ENCODE measurements at places on chromosomes 12 and 14. TPM values are rescaled to one million over a fixed set of nuclear protein-coding genes. Genes with fewer than 3 reads are reported as not detected.
A peak's percentile ranks its signal among the peaks of the same experiment; 100 is the strongest.

- DNase-seq: no peak
Measured at GRCh38 chr14:68349900-68350629, 442.8 kb downstream of the ZFP36L1 start.

GRCh38 chr14:78327426-78328221 is 157.5 kb downstream of the NRXN3 start:
- DNase-seq: no peak

DNA sequence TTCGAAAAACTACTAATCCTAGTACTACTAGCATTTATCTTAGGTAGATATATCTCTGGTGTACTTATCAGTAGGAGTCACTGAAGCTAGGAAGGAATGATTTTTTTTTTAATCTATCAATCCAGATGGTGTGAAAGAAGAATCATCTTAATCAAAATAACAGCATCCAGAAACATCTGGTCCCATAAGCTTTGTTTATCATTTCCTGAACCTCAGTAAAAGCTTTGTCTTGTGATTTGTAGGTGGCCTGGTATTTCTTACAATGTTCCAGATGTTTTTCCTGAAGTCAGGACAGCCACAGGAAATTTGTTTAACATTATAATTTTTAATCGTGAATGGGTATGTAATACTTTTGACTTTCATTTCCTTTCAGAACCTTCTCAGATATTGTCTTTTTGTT is 28.0 kb upstream of the LUM start:
- no peak for DNase-seq

DNA sequence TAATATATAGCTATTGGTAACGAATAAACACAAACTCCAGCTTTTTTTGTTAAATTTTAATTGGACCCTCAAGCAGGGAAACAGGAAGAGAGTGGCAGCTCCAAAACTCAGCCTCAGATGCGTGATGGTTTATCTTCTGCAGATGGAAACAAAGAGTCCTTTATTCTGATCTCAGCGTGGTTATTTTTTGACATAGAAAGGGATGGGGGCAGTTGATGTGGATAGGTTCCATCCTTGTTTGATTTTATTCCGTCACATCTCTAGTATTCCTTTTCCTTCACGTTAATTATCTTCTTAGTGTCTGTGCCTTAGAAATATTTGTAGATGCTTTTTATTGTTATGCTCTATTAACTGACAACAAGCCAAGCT is 447.6 kb upstream of the SEL1L start:
- DNase-seq: no peak

DNA sequence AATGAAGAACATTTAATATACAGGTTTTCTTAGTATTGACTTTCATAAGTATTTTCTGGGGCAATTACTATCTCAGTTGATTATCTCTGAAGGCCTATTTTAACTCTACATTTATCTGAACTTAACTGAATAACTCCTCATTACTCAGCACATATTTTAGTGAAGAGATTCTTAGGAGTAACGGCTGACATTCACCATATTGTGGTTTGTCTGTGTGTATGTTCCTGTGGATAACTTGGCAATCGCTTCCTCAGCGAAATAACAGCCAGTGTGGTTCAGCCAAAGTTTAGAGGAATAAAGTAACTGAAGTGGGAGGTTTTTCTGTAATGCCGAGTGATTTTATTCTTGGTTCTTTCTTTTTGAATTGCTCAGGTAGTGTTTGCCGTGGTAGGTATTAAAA is 168.0 kb downstream of the RAD51B start:
- DNase-seq: no peak

DNA sequence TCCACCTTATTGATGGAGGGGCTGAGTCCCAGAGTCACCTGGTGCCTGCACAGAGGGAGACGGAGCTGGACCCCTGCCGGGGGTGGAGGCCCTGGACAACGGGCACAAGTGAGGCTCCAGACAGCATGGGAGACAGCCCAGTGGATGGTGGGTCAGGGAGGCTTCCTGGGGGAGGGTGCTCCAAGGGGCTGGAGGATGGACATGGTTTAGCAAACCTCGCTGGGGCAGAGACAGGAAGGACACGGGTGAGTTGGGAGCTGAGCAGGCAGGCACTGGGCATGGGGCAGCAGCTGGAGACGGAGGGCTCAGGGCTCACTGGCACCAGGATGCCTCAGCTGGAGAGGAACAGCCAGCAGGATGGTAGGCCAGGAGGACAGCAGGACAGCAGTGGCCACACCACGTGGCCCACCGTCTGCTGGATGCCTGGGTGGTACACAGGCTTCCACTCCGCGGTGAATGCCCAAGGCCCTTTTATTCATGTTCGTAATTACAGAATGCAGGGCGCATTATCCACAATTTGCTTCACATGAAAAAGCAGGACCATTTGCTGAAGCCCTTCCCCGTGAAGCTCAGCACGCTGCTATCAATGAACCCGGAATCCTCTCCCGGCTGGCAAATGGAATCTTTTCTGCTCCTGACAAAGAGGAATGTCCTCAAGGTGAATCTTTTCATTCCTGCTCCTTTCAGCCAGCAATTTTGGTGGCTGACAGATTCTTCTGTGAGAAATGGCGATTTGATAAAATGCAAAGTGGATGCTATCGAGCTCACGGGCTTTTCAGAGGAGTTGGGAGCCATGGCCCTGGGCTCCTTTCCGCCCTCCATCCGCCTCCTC is 138.1 kb upstream of the C14orf180 start:
- no peak for DNase-seq

DNA sequence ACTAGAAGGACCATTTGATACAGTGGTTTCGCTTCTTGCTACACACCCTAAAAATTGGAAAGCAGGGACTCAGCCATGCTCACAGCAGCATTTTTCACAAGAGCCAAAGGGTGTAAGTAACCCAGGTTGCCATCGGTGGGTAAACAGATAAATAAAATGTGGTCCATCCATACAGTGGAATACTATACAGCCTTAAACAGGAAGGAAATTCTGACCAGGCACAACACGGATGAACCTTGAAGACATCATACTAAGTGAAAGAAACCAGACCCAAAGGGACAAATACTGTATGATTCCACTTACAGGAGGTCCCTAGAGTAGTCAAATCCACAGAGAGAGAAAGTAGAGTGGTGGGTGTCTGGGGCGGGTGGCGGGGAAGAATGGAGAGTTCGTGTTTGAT is 220.9 kb downstream of the PHETA1 start:
- DNase-seq: no peak

GRCh38 chr14:31703056-31703455 is 141.9 kb downstream of the NUBPL start:
- no peak for DNase-seq

- no peak for DNase-seq
Measured at GRCh38 chr12:113970211-113970610, 4.1 kb upstream of the RBM19 start.

GRCh38 chr14:100842799-100843198 is 16.9 kb downstream of the MEG3 start:
- DNase-seq: no peak

DNA sequence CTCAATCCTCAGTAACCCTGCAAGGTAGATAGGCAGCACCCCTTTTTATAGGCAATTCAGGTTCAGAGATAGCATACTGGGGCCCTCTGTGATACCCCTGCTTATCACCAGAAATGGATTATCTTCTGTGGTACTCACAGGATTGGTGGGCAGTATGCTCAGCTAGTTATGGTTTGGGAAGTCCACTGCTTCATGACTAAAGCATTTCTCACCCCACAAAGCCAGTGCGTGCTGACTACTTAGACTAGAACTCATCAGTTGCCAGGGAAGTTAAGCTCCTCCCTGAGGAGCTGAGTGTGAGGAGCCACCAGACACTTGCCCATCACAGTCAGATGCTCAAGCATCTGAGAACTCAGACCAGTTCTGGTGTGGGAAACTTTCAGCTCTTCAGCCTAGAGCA is 76.3 kb downstream of the SCAF11 start:
- no peak for DNase-seq

- no peak for DNase-seq
Measured at GRCh38 chr12:90909069-90909770, 45.8 kb downstream of the CCER1 start.

SYCP3 gene
- 0.29 TPM for total RNA-seq

GRCh38 chr14:100488057-100488456 is 99.2 kb downstream of the BEGAIN start:
- no peak for DNase-seq

DNA sequence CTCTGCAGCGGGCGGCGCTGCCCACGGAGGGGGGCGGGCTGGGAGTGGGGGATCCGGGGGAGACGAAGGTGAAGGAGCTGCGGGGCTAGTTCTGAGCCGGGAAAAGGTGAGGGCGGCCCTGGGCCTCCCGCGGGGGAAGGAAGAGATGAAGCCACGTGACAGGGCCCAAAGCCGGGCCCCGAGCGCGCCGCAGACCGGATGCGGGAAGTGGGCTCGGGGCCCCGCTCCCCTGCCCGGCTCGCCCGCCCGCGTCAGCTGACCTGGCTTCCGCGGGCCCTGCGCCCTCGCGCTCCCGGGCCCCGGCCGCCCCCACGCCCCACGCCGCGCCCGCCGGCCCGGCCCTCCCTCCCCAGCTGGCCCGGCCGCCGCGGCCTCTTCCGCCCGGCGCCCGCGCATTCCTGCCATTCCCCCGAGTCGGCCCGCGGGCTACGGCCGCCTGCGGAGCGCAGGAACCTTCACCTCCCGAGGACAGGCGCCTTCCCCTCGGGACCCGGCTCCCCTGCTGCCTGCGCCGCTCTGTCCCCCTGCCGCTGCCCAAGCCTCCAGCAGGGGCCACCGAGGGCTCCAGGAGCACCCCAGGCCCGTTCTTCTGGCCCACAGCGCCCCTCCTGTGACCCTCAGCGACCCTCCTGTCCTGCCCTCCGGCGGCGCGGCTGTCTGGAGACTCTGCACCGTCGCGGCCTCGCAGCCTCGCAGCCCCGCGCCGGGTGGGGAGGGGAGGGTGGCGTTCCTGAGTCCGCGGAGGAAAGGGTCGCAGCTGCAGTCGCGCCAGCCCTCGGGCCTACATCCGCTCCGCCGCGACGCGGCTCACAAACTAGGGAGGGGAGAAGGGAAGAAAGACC is 20.4 kb downstream of the NINJ2 start:
- peak; percentile 75 for DNase-seq

DNA sequence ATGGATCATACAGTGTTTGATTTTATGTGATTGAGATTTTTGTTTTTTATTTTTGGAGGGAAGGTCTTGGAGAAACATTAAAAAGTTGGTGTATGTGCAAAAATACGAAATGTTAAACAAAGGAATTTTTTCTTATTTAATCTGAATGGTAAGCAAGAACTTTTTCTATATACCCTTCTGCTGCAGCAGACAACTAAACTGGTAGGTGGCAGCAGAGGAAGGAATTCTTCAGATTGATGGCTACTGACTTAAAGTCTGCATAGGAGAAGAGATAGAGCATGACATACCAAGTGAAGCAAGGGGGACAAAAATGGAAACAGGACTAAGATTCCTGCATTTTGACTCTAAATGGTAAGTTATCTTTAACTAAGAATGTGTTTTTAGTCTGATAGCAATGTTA is 42.0 kb upstream of the A2ML1 start:
- no peak for DNase-seq

SUSD6 gene
- 94.7 TPM for total RNA-seq

GRCh38 chr14:75301666-75302325 is 23.2 kb downstream of the FOS start:
- DNase-seq: no peak

APOLD1 gene
- total RNA-seq: 3.1 TPM

ANKRD33 gene
- total RNA-seq: not detected

INSM2 gene
- not detected for total RNA-seq

DNA sequence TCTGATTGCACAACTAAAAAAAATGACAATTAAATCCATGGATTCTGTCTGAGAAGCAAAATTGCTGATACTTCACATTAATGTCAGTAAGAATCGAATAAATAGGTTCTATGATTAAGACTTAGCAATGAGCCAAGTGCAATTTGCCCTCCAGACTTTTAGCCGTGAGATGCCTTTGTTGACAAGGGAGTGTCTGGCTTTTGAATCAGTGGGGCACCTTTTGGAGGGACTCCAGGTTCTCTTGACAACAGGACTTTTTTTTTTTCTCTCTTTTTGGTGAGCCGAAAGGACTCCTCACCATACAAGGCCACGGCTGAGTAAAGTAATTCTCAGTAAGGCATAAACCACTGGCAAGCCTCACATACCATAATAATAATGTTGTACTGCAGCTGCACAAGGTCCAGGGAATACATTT is 4.7 kb upstream of the MDM1 start:
- DNase-seq: no peak

DNA sequence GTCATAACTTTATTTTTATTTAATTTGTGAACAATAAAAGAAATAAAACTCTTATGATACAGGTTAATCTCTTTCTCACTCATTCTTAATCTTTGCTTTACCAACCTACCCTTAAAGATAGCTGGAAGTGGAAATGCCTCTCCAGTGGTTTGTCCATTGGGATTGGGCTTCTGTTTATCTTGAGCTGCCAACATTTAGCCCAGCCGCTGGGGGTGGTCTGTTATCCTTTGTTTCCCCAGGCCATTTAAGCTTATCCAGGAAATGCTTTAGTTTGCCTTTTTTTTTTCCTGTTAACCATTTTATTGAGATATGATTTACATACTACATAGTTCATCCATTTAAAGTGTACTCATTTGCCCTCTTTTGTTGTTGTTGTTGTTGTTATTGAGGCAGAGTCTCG is 8.2 kb downstream of the TDG start:
- no peak for DNase-seq

IAPP gene
- total RNA-seq: not detected

CFAP73 gene
- not detected for total RNA-seq

DNA sequence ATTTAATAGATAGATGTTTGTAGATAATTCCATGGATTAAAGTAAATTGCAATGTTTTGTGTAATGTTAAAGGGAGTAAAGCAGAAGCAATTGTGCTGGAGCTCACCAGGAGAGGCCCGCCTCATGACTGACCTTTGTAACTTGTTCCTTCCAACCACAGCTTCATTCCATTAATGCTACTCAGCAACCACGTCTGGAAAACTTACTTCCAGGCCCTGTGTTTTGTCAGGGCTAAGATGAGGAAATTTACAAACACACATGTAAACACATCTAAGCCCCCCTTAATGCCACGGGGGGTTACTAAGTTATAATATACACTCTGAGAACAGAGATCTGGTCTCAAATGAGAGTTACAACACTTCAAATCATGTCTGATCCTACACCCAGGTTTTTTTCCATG is 12.4 kb downstream of the LUM start:
- DNase-seq: no peak

DNA sequence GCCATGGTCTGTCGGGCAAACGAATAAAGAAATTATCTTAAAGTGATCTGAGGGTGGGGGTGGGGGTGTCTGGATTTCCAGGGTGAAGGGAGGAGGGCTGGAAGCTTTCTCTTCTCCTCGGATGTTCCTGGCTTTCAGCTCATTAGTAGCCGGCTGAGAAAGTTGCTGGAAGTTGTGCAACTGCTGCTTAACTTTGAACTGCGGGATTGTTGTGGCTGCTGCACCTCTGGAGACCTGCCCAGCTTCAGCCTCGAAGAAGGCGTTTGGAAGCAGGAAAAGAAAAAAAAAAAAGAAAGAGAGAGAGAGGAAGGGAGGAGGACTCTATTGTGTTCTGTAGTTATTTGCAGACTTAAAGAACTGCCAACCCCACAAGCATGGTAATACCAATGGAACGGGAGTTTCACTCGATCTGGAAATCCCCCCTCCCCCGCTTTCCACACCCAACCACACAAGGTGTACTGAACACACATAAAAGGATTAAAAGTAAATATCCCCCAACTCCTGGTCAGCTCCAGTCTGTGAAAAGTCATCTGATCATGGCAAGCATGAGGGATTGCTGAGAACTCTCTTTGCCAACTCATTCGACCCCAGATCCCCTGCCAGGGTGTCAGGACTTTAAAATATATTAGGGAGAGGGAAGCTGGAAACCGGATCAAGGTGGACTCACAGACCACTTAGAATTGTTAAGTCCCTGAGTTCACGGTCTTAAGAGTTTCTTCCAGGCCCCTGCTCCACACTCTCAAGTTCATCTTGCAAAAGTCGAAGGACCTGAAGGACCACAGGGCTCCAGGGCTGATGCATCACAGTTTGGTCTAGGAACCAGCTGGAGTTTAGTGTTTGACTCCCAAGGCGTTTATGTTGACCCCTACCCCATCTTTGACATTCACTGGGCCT is at the start of gene RASSF9:
Gene RASSF9 (minus strand): TSS at position 213 of the 894 bp plus-strand sequence. CDS start 208 bp downstream, at position 5.
- DNase-seq: no peak
